Dermis microvascular lymphatic vessel endothelial cell (primary cell): ENCODE measurements at places on chromosomes 4 and X.
A peak's percentile ranks its signal among the peaks of the same experiment; 100 is the strongest.

DNA sequence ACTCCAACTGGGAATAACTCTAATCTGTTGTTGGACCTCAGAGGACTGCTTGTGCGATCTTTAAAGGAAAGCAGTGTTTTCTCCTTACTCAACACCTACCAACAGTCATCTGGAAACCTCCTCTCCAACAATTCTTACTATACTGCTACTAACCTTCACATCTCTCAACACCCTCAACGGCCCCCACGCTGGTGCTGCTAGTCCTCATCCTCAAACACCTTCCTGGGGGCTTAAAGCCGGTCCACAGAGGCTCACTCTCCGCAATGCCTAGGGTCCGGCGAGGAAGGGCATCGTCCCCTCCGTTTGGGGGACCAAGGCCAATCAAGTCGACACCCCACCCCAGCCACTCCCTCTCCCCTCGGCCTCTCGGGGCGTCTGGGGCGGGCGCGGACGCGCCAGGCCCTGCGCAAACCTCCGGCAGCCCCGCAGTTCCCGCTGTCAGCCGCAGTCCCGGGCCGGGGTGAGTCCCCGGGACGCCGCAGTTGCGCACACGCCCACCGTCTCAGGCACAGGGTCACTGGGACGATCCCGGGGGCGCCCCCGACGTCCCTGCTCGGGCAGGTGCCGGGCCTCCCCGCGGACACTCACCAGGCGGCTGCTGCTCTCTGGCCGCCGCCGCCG lies 418 bp downstream of the TAB3 start:
- no peak for DNase-seq

DNA sequence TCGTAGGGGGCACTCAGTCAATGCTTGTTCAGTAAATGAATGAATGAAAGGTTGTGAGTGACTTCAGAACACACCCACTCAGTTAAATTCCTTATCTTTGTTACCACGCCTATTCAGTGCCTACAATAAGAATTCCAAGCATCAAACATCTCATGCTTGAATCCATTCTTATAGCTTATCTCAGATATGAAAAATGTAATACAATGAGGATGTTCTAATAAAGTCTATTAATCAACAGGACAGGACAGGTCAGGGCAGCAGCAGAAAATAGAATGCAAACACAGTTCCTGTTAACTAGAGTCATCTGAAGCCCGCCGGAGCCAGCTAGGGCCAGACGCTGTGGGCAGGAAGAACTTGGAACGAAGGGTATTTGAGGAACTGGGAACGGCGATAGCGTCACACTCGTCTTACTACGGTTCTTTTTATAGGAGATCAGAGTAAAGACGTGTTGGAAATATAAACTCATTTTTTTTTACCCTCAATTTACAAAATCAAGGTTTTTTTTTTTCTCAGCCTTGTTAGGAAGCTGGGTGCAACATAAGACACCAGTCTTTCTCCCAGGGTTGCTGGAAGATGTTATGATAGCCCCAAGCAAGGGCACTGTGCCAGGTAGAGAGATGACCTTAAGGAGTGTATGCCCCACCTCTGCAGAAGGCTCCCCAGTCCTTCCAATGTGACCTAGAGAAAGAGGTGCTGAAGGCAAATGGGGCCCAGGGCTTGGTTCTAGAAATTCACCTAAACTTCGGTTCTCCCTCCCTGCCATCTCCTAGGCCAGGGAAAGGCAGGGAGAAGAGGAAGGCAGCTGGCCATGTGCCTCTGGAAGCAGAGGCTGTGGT lies 48.3 kb downstream of the SEL1L3 start:
- DNase-seq, result no peak

DNA sequence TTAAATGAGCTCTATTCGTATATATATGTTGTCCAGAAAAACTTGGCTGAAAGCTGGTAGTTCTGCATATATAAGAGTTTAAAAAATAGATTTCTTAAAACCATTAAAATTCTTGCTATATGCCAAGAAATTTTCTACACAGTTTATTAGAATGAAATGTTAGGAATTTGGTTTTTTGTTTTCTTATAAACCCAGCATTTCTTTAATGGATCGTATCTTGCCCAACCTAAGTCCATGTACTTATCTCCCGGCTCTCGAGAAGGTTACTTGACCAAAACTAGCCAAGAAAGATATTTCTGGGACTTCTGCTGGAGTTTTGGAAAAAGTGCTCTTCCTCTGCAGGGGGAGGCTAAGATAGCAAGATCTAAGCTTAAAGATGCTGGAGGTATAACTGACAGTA lies 4.7 kb upstream of the ASB5 start:
- DNase-seq, result no peak

- no peak for DNase-seq
These were observed 20.5 kb downstream of the DDIT4L start for GRCh38 chr4:100169491-100170485.

- peak; percentile 57 for DNase-seq
These were observed 115.0 kb upstream of the SHISA3 start for GRCh38 chr4:42282081-42282901.

- DNase-seq, result no peak
These were observed 457.1 kb upstream of the BOD1L1 start for GRCh38 chr4:14084598-14084997.

DNA sequence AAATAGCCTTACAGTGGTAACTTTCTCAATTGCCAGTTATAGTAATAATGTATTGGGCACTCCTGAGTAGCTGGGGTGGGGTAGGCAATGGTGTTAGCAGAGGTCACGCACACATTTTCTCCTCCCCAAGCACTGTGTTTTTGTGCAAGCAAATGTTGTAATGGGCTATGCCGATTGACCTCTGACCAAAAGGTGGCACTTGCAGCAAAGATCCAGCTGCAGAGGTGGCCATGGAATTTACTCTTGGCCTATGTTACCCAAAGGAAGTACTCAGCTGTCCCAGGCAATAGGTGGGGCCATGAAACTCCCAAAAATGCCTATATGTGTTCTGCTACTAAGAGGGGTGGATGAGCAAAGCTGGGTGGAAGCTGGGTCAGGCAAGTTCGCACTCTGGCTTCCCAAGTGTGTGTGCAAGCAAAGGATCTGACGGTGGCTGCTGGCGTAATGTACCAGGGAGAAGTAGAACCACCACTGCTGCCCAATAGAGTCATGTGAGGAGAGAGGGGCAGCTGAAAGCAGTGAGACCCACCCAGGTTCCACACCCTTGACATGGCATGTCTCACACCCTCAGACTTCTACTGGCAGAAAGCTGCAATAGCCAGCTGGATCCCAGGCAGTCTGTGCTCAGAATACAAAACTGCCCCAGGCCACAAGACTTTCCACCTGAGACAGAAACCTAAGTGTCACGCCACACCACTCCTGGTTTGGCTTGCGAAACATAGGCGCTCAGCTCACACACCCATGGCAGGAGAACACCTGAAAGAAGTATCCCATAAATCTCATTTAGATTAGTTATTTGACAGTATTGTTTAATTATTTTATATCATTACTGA lies 353.3 kb upstream of the EMCN start:
- no peak for DNase-seq

DNA sequence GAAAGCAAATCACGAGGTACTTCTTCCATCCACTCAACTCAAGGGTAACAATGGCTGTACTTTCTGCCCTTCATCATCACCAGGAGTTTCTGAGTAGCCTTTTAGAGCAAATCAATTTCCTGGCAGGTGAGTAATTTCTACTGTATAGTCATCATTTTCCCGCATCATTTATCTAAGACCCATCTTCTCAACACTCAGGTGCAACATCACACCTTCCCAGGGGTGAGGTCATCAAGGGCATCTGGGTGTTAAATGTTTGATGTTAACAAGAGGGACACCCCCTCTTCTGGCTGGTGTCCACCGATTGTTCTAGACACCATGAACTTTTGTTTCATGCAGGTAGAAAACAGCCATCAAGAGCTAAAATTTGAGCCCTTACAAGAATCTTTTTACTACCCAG lies 313.4 kb upstream of the MAGEB2 start:
- DNase-seq, result no peak

- DNase-seq, result no peak
These were observed 93.7 kb upstream of the AP1S2 start for GRCh38 chrX:15948318-15948660.

DNA sequence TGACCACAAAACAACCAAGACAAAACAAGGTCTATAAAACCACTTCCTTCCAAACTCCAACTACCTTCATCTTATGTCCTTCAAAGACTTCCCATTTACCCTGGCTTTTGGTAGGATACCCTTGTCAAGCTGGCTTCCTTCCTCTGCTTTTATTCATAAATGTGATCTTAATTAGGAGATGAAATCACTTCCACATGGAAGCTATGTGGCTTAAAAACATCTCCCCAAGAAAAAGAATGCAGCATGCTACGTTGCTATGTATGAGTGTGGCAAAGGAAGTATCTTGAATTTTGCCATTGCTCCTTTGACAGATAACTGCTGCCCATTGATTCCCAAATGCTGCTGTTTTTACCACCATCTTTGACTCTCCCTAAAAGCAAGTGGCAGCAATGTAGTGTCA lies 46.4 kb upstream of the VEGFD start:
- DNase-seq, result no peak

DNA sequence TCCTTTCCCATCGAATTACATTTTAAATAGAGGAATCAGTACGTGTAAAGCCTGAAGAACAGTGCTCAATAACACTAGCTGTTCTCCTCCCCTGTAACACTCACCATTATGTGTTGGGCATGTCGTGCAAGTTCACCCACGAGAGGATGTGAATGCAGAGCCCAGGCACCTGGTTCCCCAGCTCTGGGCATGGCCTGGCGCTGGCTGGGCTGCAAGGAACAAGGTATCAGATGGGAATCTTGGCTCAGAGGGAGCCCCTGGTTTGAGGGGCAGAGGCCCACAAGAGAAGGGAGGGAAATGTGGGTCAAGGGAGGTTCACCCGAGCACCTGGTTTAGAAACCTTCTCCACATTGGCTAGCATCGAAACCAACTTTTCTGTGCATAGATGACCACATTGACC lies 41.7 kb upstream of the MTM1 start:
- no peak for DNase-seq

- no peak for DNase-seq
These were observed 22.1 kb downstream of the NUDT6 start for GRCh38 chr4:122900314-122900713.

DNA sequence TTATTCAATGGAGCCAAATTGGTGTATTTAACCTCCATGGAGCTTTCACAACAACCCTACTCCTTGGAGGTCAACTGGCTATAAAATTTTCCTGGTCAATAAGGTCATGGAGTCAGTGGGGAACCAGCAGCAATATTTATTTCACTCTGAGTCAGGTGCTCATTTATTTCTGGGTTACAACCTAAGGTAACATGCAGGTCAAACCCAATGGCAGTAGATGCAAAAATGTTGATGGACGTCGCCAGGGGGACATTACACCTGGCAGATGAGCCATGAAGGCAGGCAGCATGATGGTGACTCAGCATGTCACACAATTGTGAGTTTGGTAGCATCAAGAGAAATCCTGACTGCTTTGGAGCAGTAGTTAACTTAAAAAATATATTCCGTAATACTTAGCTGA lies 514.1 kb downstream of the IL15 start:
- no peak for DNase-seq

DNA sequence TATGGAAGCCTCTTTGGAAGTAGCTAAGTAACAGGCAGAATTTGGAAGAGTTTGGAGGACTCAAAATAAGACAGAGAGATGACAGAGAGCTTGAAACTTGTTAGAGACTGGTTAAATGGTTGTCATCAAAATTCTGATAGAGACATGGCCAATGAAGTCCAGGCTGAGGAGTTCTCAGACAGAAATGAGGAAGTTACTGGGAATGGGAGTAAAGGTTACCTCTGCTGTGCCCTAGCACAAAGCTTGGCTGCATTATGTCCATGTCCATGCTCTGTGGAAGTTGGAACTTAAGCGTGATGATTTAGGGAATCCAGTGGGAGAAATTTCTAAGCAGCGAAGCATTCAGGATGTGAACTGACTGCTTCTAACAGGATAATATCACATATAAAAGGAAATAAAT lies 146.2 kb upstream of the NDST4 start:
- DNase-seq, result no peak

- DNase-seq, result no peak
These were observed 35.9 kb upstream of the PSAPL1 start for GRCh38 chr4:7470522-7471128.

GRCh38 chrX:11566789-11567188 lies 98.9 kb downstream of the ARHGAP6 start:
- no peak for DNase-seq

GRCh38 chr4:56743550-56743949 lies 62.5 kb upstream of the HOPX start:
- no peak for DNase-seq

GRCh38 chr4:127623797-127624083 lies 9.0 kb upstream of the INTU start:
- DNase-seq, result no peak

- peak; percentile 4 for DNase-seq
These were observed 123.9 kb upstream of the ACSL4 start for GRCh38 chrX:109856974-109857373.

GRCh38 chr4:72809208-72809607 lies 240.2 kb upstream of the ADAMTS3 start:
- DNase-seq, result no peak

GRCh38 chr4:26822546-26822945 lies 38.1 kb upstream of the STIM2 start:
- peak; percentile 7 for DNase-seq

DNA sequence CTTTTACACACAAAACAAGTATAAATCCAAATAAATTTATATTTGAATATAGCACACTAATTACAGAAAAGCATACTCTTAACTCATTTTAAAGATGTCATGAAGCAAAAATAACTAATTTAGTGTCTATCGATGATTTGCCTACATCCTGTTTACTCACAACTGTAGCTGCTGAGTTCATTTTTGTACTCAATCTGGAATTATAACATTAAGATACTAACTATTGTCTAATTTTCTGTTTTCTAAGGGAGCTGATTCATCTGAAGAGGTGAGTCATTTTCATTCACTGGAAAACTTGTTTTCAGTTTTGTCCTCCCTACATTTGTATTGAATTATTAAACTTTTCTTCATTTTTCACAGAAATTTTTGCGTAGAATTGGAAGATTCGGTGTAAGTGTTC lies 3.7 kb downstream of the STATH start:
- DNase-seq, result no peak

GRCh38 chr4:26860922-26861433 lies 337 bp downstream of the STIM2 start:
- DNase-seq, result no peak

DNA sequence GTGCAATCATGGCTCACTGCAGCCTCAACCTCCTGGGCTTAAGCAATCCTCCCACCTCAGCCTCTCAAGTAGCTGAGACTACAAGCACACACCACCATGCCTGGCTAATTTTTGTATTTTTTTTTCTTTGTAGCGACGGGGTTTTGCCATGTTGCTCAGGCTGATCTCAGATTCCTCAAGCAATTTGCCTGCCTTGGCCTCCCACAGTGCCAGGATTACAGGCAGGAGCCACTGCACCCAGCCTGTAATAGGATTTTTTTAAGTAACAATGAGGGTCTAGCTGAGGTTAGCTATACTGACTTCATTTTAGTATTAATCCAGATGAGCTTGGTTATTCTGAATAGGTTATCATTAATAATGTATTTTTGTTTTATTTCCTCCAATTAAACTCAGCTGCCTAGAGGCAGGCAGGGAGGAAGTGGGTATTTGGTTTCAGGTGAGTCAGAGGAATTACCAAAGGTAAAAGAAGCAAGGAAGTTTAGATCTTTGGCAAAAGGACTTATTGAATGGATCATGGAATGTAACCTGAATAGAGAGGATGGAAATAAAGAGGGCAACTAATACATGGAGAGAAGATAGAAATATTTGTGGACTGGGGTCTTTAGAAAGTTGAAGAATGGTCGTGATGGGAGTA lies 1023.3 kb upstream of the TENM3 start:
- no peak for DNase-seq

- no peak for DNase-seq
These were observed 10.4 kb upstream of the HSPA4L start for GRCh38 chr4:127771535-127772275.

- no peak for DNase-seq
These were observed 220.0 kb downstream of the PCDH18 start for GRCh38 chr4:137312257-137312656.

- DNase-seq, result no peak
These were observed 86.7 kb downstream of the AKAP4 start for GRCh38 chrX:50114113-50114512.
